Iris pigment epithelial cell (primary cell): ENCODE measurements at places on chromosomes 11 and 22.

- DNase-seq = peak; percentile 78
Observed at GRCh38 chr22:40668611-40669411, 10.5 kb upstream of the MCHR1 start.

- no peak for DNase-seq
Observed at GRCh38 chr11:93084727-93085505, 112.9 kb downstream of the SLC36A4 start.

- DNase-seq = peak; percentile 12
Observed at GRCh38 chr11:120863359-120863758, 160.5 kb upstream of the TBCEL start.

- no peak for DNase-seq
Observed at GRCh38 chr22:41289671-41290070, 3.7 kb upstream of the RANGAP1 start.

GRCh38 chr11:129391821-129392220 is 16.2 kb downstream of the BARX2 start:
- no peak for DNase-seq

GRCh38 chr22:34045311-34045710 is 125.0 kb upstream of the LARGE1 start:
- no peak for DNase-seq

DNA sequence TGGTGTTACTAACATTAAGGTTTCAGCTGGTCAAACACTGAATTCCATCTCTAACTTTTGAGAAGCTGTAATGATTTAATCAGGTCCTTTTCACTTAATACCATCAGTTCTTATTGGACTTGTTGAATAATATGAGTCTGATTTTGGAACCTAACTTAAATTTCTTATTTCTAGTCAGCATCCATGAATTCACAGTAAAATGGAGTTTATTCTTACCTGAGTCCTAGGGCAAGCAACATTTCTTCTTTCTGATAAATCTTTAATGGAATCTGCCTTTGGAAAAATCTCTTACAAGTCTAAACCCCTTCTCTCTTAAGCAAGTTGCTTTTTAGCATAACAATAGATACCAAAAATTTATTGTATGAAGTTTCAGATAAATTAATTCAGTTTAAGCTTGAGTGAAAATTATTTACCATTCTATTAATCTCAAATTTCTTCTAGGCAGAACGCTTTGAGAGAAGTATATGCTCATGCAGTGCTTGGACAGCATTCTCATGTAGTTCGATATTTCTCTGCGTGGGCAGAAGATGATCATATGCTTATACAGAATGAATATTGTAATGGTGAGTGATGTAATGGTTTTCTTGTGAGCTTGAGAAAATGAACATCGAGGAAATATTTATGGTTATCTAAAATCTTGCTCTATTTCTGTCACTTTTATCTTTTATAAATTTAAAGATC is 3.4 kb downstream of the WEE1 start:
- peak; percentile 63 for DNase-seq

GRCh38 chr11:110076371-110076965 is 16.7 kb upstream of the ZC3H12C start:
- DNase-seq = peak; percentile 59

DNA sequence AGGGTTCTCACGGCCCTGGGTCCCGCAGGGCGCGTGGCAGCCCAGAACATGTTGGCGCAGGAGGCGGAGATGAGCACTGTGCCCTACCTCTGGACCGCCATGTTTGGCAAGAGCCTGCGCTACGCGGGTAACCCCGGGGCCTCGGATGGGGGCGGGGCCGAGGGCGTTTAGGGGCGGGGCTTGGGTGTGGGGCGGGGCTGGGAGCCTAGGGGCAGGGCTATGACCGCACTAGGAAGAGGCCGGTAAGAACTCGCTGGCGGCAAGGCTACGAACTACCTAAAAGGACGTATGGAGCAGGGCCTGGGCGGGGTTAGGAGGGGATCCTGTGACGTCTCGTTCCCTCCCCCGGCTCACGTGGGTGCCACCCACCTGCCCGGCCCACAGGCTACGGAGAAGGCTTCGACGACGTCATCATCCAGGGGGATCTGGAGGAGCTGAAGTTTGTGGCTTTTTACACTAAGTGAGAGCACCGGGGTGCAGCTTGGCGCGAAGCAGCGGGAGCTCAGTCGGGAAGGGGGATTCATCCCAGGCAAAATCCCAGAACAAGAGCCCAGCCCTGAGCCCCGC is 2.8 kb upstream of the LZTR1 start:
- peak; percentile 92 for DNase-seq

GRCh38 chr11:24457985-24458384 is 38.9 kb upstream of the LUZP2 start:
- DNase-seq = no peak

DNA sequence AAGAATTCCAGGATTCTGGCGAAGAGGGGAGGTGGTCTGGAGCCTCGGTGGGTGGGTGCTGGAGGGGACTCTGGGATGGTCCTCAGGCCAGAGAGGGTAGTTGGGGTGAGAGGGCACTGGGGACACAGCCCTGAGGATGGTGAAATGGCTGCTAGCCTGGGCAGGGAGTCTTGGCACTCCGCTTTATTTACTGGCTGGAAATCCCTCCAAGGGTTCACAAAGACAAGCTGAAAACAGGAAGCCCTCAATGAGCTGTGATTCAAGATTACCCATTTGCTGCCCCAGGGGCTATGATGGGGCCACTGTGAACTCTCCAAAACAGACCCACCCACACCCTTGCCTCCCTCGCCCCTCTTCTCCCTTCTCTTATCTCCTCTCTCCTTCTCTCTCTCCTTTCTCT is 71.9 kb downstream of the FBXO7 start:
- no peak for DNase-seq

- no peak for DNase-seq
Observed at GRCh38 chr11:92978271-92979111, 9.0 kb downstream of the MTNR1B start.

DNA sequence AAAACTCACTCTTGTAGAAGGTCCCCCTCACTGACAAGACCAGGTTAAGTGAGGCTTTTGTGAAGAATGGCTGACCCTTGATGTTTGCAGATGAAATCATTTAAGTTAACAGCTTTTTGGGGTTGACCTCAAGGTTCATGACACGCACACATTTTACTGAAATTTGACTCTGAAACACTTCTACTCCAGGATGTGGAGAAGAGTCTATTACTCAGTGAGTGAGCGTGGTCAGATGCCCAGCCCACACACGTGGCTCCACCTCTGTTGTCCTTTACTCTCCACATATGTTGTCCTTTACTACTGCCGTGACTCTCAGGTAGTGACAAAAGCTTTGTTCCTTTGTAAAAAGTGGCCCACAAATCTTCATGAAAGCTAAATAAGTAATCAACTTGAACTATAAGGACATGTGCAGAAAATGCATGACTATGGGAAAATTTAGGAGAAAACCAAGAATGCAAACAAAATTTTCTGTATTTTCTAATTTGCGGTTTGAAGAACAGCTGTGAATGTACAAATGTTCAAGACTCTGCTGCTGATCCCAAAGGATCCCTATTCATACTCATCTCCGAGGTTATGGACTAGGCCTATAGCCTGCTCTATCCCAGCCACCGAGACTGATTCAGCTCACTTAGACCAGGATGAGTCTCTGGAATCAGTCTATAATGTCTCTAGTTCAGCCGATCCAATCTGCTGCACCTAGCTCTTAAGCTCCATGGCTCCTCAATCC is 22.4 kb downstream of the XRRA1 start:
- DNase-seq = peak; percentile 70

GRCh38 chr11:38384568-38384967 is 1786.5 kb upstream of the RAG2 start:
- DNase-seq = no peak

DNA sequence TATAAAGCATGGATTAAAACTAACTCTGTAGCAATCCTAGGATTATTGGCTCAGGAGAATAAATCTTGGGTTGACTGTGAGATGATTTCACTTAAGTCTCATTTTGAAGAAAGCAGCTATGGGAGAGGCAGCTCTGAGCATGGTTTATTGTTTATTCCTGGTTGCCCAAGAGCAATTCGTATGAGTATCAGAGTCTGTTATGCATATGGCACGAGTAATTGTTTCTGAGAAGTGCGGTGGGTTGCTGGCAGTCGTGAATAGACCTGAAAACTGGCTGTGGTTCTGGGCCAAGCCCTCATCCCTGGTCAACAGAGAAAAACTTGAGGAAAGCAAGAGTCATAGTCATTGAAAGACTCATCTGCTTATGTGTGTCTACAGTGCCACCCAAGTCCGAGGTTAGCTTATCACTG is 26.8 kb downstream of the DIXDC1 start:
- peak; percentile 51 for DNase-seq

DNA sequence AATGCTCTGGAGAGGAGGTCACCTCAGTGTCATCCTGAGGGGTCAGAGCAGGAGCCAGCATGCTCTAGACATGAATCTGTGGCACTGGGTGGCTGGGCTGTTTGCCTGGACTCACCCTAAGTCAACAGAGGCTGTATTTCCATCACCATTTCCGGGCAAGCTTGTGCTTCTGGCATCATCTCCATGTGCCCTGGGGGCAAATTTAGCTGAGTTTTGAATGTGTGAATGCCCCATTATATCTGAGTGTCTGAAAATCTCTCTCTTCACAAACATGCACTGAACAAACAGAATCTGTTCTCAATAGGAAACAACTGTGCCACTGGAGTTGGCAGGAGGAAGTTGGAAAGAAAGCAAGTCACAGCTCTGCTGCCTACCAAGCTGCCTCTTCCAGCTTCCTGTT is 356.2 kb downstream of the GRM5 start:
- no peak for DNase-seq

- no peak for DNase-seq
Observed at GRCh38 chr11:131350872-131351271, 19.5 kb upstream of the NTM start.

DNA sequence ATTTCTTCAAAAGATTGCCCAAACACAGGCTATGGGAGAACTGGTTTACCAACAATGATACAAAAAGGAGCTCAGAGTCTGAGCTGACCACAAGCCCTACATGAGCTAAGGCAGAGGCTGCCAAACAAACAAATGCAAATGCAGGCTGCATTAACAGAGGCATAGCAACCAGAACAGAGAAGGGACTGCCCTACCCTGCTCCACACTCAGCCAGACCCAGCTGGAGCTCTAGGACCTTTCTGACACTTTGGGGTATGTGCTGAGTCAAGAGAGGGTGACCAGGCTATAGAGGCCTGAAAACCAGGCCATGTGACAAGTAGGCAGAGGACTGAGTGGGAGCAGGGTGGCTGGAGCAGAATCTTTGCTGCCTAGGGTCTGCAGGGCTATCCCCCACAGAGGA is 17.8 kb upstream of the P2RY2 start:
- DNase-seq = no peak

GRCh38 chr11:88697139-88697538 is 359.6 kb upstream of the CTSC start:
- DNase-seq = no peak

DNA sequence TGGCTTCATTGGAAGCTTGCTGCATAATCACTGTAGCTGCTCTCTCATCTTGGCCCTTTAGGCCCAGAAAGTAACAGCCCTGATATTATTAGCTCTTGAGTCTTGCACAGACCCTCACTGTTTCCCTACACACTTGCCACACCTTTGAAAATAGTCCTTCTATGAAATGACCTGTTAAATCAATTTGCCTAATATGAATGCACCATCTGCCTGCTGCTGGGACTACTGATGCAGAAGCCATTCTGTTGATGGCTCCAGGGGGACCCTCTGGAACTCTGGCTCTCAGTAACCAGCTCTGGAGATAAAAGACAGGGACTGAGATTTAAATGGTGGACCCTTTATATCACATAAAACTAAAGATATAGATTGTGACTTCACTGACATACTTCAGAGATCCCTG is 14.7 kb upstream of the AMPD3 start:
- DNase-seq = no peak

- no peak for DNase-seq
Observed at GRCh38 chr11:41413843-41414242, 45.6 kb downstream of the LRRC4C start.

- DNase-seq = peak; percentile 39
Observed at GRCh38 chr11:73271936-73272679, at the start of gene P2RY6. Gene P2RY6 (plus strand): TSS chr11:73272338. CDS start chr11:73296519, 24,181 bp downstream.

DNA sequence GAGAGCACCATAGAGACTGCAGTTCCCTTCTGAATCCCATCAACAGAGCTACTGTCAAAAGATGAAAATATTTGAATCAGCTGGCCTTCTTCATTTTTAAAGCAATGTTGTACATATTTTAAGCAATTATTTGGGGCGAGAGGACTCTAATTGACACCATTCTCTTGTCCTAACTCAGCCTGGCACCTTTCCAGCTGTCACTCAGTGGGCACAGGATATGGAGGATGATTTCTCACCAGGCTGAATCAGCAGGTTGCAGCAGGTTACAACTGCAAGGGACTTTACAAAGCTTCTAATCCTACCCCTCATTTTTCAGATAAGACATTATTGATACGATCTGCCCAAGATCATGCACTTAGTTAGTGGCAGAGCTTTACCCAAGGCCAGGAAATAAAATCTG is 11.9 kb upstream of the WT1 start:
- DNase-seq = no peak

- DNase-seq = no peak
Observed at GRCh38 chr22:42805016-42805997, 51.8 kb downstream of the ARFGAP3 start.

DNA sequence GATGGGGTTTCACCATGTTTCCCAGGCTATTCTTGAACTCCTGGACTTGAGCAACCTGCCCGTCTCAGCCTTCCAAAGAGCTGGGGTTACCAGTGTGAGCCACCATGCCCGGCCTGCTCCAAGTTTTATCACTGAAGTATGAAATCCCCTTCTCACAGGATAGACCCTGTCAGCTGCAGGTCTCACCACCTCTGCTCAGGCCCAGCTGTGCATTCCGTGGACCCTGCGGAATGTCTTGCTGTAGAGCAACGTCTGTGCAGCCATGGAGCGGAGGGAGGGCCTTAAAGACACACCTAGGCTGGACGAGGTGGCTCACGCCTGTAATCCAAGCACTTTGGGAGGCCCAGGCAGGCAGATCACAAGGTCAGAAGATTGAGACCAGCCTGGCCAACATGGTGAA is 625.4 kb downstream of the BRD1 start:
- DNase-seq = no peak

DNA sequence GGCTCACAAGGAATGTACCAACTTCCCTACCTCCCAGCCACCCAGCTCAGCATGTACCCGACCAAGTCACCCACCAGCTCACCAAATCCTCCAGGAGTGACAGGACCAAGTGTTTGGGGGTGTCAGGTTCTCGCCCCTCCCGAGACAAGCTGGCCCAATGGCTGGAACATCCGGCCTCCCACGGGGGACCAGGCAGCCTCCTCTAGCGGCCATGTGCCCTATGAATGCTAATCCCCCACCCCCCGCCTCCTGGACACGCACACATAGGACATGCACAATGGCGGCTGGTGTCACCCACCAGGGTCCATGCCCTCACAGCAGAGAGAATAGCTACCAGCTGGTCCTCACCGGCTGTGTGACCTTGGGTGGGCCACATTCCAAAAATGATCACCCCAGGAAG is 151.0 kb downstream of the MN1 start:
- no peak for DNase-seq
